KG1 (cell line): ENCODE measurements at places on chromosomes 11 and 22.

DNA sequence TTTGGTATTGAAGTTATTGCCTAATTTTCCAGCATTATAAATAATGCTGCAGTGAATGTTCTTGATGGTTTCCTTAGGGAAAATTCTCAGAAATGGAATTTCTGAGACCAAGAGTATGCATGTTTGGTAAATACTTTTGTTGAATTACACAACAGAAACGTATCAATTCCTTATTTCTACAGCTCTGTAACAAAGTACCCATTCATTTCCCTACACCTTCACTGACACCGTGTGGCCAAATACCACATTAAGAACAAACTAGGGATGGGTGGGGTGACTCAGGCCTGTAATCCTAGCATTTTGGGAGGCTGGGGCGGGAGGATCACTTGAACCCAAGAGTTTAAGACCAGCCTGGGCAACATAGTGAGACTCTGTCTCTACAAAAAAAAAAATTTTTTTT lies 21.8 kb downstream of the MCAM start:
- no peak for DNase-seq

- DNase-seq = no peak
These were observed 30.6 kb upstream of the TFIP11 start for GRCh38 chr22:26542831-26543230.

GRCh38 chr11:66055021-66055420 lies 2.9 kb downstream of the SF3B2 start:
- no peak for DNase-seq

- DNase-seq = no peak
These were observed 513.1 kb downstream of the MIAT start for GRCh38 chr22:27170491-27170890.

- DNase-seq = no peak
These were observed 824 bp upstream of the CBX6 start for GRCh38 chr22:38872831-38873248.

DNA sequence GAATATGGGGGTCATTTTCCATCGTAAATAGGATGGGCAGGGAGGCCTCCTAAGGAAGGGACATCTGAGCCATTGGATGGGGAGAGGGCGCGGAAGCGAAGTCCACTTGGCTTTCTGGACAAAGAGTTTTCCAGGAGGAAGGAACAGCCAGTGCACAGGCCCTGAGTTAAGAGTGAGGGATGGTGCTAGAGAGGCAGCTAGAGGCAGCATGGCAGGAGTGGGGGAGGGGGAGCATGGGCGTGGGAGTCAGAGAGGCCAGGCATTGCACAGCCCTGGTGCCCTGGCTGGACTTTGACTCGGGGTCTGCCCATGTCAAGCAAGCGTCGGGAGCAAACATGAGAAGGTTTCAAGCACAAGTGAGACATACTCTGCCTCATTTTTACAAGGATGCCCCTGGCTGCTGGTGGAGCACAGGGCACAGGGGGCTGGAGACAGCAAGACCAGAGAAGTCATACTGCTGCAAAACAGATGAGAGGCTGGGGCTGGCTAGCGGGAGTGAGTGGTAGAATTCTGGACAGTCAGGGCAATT lies 9.0 kb downstream of the GNAZ start:
- DNase-seq = no peak

DNA sequence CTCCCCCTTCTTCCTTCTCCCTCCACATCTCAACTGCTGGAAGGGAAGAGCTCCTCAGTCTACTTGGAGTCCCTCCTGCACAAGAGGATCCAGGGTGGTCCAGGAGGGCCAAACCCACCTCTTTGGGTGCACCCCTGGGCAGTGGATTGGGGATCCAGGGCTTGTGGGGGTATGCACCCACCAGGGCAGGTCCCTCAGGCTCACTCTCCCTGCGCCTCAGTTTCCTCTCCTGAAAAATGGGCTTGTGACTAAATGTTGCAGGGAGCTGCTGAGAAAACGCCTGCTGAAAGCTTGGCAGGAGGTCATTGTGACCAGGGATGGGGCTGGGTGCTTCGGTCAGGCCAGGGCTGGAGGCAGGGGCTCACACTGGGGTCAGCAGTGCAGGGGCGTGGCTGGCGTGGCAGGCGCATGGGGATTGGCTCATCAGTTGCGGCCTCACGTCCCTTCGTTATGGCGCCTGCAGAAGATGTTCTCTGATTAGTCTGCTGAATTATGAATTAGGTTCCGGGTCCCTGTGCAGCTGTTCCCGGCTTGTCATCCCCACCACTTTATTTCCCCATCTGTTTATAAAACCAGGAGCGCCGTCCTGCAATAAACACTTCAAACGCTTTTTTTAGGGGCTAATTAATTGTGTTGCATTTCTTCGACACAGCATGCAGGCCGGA lies 25.7 kb upstream of the CCDC188 start:
- DNase-seq = no peak

- no peak for DNase-seq
These were observed 36.2 kb downstream of the PISD start for GRCh38 chr22:31625661-31626426.

DNA sequence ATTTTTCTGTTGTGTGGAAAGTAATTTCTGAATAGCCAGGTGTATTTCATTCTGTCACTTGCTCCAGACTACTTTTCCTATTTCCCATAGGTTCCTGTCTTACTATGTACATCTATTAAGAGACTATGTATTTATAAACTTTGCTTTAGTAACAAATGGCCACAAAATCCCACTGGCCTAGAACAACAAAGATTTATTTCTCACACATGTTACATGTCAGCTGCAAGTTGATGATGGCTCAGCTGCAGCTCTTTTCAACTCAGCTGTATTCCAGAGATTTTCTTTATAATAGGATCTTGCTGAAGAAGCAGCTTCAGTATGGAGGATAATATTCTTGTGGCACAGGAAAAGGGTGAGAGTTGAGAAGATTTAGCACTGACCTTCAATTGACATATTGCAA lies 539.6 kb upstream of the LRRC4C start:
- DNase-seq = no peak

DNA sequence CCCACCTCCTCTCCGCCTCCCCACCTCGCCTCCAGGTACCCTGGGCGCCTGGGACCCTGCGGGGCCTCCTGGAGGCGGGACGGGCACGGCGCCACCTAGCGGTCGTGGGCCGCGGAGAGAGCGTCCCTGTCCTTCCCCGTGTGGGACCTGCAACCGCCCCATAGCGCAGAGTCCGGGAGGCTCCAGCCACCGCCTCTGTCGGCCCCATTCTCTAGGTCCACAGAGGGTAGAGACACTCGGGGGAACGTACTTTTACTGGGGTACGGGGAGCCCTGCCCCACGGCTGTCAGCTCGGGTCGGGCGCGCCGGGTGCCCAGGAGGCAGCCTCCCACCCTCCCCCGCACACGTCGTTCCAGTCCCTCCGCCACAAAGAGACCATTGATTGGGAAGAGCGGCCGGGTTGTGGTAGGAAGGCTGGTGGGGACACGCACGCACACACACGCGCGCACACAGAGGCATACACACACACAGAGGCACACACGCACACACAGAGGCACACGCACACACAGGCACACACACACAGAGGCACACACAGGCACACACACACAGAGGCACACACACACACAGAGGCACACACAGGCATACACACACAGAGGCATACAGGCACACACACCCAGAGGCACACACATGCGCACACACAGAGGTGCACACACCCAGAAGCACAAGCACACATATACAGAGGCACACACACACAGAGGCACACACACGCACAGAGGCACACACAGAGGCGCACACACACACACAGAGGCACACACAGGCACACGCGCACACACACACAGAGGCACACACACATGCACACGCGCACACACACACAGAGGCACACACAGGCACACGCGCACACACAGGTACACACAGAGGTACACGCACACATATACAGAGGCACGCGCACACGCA lies 12.6 kb upstream of the NECTIN1 start:
- DNase-seq = peak; percentile 12

GRCh38 chr11:102990145-102990544 lies 34.6 kb upstream of the MMP13 start:
- DNase-seq = no peak
